ENCODE measurements at places on chromosomes 6 and 20.

DNA sequence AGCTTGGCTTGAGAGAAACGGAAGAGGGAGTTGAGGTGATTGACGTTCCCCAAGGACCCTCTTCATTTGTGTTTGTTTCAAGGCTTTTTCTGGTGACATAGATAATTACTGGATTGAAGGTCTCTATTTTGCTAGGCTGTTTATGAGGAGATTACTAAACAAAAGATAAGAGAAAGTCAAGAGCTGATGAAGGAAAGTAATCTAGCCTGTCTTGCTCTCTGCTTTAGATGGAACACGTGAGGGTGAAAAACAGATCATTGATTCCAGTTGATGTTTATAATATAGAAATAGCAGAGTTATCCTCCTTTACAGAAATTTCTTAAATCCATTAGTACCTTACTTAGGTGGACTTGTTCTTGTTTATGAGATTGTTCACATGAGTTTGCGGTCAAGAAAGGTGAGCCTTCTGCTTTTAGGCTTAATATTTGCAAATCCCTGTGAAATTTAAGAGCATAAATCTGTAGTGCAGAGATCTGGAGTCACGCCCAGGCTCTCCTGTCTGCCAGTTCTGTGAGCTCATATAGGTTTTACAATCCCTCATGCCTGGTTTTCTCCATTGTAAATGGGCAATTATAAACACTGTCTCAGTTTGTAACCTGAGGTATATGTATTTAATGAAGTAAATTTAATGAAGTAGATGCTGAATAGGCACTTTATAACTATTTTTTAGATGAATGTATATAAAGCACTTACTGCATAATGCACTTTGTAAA, 272.8 kb downstream of the NKAIN2 start:
- DNase-seq: no peak

DNA sequence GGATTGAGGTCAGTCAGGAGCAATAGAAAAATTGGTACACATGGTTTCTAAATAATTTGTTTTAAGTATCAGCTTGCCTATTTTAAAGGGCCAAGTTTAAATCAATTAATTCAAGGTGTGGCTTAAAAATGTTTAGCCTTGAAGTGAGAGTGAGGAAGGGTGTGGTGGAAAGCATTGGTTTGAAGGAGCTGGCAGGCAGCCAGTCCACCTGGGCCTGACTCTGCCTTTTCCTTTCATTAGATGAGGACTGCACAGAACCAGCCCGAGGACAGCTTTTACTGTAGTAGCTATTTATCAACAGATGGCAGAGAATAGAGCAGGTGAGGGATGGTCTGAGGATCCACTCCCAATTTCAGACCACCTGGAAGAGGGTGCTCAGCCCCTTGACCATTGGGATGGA, 42.4 kb downstream of the DHX35 start:
- DNase-seq: no peak

DNA sequence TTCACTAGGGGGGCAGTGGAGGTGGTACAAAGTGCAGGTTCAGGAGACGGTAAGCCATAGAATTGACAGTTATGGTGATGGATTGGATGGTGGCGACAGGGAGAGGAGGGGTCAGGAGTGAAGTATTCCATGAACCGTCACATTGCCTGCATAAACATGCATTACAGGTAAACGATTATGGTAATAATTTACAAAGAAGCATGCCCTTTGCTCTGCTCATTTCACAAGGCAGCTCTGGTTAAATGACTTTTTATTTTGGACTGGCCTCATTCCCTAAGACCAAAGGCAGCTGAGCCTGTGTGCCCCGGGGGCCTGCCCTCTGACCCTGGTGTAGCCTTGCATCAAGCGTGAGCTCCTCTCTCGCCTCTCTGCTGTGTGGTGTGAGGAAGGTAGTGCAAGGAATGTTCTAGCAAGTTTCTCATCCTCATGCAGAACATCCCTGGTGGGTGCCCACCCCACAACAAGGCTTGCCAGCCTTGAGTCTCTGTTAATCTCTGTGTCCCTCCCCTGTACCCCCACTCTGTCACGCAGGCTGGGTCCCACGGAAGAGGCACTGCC, 59.0 kb downstream of the PPP1R14C start:
- no peak for DNase-seq

- no peak for DNase-seq
Observed at GRCh38 chr6:3151691-3152090, 5.7 kb downstream of the TUBB2A start.

GRCh38 chr20:51831866-51832265, 29.5 kb upstream of the SALL4 start:
- no peak for DNase-seq
